T-helper 17 cell (primary cell): ENCODE measurements at places on chromosomes 3 and 15.
A peak's percentile ranks its signal among the peaks of the same experiment; 100 is the strongest.

- peak overlapping the region; percentile 93 for H3K27ac ChIP-seq
- H3K36me3 ChIP-seq = peaks cover 8% of the 10 kb centered on the region
- no peaks in the 10 kb centered on the region for H3K27me3 ChIP-seq
- H3K4me3 ChIP-seq = peak overlapping the region; percentile 86
- DNase-seq = peak; percentile 90
Observed at GRCh38 chr3:46987743-46988401, 8.4 kb downstream of the NBEAL2 start.

DNA sequence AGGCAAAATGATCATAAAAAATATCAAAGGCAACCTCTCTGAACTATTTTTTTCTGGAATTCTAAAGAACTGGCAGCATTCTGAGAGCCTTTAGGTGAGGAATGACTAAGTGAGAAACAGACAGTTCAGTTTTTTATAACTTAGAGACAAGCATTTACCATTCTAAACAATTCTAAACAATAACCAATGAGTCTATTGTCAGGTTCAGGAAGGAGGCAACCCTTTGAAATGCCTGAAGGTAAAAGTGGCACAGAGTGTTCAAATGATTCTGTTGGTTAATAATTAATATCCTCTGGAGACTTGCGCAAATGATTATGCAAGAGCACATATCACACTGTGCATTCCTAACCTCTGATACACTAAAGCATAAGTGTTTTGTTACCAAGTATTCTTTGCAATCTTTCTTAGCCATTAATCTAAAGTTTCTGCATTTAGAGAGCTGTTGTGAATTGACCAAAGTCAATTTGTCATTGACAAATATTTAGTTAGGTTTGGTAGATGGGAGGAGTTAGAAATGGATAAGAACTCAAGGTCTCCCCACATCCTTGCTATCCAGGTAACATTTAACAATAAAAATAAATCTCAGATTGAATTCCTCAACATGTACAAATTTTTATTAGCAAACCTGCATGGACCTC lies 9.2 kb upstream of the TGFBR2 start:
- no peaks in the 10 kb centered on the region for H3K27me3 ChIP-seq
- no peak for DNase-seq
- no peak overlapping the region for H3K4me3 ChIP-seq
- no peak overlapping the region for H3K27ac ChIP-seq
- no peaks in the 10 kb centered on the region for H3K36me3 ChIP-seq

DNA sequence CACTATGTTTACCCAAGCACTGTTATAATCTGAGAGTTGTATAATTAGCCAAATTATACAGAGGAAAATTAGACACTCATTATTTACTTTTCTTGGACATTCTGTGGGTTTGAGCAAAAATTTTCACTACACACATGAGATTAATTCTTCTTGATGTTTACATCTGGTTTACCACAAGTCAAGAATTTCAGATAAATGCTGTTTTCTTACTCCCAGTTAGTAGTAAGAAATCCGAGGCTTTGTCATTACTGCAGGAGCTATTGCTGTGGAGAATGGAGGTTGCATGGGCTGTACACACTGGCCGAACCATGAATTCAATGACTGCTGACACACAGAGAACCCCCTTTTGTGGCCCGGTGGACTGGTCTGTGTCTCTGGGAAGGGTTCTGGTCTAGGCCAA lies 207.7 kb upstream of the CFAP20DC start:
- H3K27me3 ChIP-seq = no peaks in the 10 kb centered on the region
- no peak overlapping the region for H3K4me3 ChIP-seq
- no peak overlapping the region for H3K27ac ChIP-seq
- no peaks in the 10 kb centered on the region for H3K36me3 ChIP-seq
- no peak for DNase-seq
- no peaks in the 10 kb centered on the region for H3K4me1 ChIP-seq

DNA sequence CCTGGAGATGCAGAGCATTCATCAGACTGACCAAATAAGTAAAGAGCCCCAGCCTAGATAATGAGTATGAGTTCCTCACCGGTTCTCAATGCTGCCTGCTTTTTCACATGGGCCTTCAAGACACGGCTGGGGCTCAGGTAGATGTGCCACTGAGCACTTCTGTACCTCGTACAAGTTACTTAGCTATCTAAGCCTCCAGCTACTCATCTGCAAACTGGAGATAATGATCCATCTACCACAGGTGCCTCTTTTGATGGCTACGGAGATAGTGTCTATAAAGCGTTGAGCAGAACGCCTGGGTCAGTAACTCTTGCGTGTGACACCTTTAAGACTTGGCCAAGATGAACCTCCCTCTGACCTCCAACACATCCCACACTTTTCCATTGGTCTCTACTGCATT lies 56.3 kb downstream of the CCR4 start:
- H3K4me3 ChIP-seq = peak overlapping the region; percentile 76
- no peak for DNase-seq
- no peaks in the 10 kb centered on the region for H3K27me3 ChIP-seq
- H3K27ac ChIP-seq = peak overlapping the region; percentile 91

GRCh38 chr15:80071652-80072051 lies 12.2 kb downstream of the ZFAND6 start:
- H3K27ac ChIP-seq = no peak overlapping the region
- H3K4me3 ChIP-seq = no peak overlapping the region
- no peaks in the 10 kb centered on the region for H3K36me3 ChIP-seq
- H3K4me1 ChIP-seq = peaks cover 40% of the 10 kb centered on the region
- H3K27me3 ChIP-seq = no peaks in the 10 kb centered on the region

DNA sequence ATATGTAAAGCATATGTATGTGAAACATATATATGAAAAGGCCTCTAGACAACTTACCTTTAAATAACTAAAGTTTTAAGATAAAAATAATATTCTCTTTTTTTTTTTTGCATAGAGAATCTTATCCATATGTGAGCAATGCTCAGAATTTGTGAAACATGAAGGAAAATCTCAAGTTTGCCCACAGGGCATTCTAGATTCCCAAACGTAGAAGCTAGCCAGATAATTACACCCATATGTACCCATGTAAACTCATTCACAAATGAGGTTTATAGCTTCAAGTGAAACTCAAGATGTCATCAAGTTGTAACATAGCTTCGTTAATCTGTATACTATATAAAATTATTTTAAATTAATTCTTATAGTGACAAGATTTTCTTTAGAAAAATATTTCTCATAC lies 537.3 kb upstream of the NR2F2 start:
- no peak overlapping the region for H3K27ac ChIP-seq
- H3K36me3 ChIP-seq = no peaks in the 10 kb centered on the region
- no peak for DNase-seq
- H3K4me3 ChIP-seq = no peak overlapping the region
- H3K27me3 ChIP-seq = no peaks in the 10 kb centered on the region
